Esophagus squamous epithelium (tissue), 5 donors: ENCODE measurements at places on chromosomes 6 and 20.

DNA sequence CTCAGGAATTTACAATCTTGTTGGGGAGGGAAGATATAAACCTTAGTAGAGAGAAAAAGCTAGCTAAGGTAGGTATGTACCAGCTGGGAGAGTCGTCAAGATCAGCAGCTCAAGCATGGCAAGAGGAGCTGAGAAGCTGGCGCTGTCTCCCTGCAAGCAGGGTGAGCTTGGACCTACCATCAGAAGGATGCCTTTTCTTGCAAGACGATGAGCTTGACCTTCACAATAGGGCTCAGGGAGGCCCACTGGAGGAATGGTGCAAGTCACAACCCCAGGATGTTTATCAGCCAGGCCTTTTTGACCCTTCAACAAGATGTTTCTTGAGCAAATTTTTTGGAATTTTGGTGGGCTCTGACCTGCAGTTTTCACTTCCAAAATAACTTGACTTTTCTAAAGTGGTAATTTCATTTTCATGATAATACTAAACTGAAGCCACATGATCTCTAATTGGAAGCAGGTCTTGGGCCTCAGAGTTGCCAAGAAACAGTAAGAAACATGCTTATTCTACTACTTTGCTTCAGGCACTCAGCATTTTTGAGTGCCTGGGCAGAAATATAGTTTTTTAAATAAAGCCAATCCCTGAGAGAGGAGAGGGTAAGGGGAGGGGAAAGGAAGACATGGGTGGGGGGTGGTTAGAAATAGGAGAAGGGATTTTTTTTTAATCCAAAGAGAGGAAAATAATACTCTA is 258.1 kb downstream of the CLIC5 start:
- no peak for DNase-seq

- DNase-seq = no peak
These were observed 80.4 kb downstream of the DACT2 start for GRCh38 chr6:168239044-168239773.

DNA sequence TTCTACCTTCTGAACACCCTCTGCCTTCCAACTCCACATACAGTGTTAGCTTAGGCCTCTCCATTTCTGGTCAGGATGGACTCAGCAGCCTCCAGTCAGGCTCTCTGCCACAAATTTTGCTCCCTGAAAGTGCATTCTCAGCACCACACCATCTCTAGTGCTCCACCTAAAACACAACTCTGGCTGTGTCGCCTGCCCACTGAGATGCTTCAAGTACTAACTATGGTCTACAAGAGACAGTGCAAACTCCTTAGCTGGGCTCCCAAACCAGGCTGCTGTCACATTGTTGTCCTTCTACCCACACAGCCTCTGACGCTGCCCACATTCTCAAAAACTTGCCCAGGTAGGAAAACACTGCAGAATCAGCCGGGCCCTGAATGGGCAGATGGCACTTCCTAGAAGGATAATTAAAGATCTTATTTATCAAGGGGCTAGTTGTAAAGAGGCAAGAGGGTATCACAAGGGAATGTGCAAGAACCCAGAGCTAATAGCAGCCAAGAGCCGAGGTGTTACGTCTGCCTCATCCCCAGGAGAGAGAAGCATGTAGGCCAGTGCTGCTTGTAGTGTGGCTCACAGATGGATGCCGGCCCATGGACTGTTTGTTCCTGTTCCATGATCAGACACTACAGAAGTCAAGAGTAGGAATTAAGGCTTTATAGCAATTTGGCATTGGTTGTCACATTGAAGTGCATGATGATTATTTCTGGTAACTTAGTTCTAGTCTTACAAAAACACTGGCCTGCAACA is 189.7 kb downstream of the LRFN2 start:
- DNase-seq = no peak

GRCh38 chr6:160215232-160215631 is 43.4 kb downstream of the SLC22A2 start:
- no peak for DNase-seq

DNA sequence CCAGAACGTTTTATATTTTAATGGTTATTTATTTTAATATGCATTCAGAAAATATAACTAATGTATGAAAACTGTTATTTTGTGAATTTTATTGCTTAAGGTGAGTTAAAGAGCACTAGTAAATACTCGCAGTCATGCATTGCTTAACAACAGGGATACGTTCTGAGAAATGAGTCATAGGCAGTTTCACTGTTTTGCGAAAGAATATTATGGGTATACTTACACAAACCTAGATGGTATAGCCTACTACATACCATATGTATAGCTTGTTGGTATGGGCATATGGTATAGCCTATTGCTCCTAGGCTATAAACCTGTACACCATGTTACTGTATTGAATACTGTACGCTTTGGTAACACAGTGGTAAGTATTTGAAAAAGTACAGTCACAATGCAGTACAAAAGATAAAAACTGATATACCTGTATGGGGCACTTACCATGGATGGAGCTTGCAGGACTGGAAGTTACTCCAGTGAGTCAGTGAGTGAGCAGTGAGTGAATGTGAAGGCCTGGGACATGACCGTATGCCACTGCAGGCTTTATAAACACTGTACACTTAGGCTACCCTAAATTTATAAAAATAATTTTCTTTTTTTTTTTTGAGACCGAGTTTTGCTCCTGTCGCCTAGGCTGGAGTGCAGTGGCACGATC is 38.5 kb downstream of the ARFGEF2 start:
- DNase-seq = no peak

GRCh38 chr20:62984666-62985443 is 21.9 kb downstream of the BHLHE23 start:
- DNase-seq = no peak

GRCh38 chr6:135115834-135116233 is 61.2 kb upstream of the HBS1L start:
- no peak for DNase-seq

GRCh38 chr6:72760114-72760793 is 138.4 kb downstream of the KCNQ5 start:
- DNase-seq = no peak

DNA sequence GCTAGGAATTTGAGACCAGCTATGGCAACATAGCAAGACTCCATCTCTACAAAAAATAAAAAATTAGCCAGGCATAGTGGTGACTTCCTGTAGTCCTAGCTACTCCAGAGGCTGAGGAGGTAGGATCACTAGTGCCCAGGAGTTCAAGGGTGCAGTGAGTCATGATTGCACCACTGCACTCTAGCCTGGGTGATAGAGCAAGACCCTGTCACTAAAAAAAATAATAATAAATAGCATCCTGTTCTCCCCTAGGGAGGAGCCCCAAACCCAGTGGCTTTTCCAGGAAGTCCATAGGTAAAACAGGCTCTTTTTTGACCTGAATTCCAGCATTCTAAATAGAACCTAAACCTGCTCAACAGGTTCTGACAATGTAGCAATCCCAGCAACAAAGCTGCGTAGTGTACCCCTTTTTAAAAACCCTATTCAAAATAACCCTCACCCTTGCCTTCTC is 192.0 kb downstream of the ALDH8A1 start:
- DNase-seq = no peak
